ENCODE measurements at places on chromosomes 5 and 9. TPM values are rescaled to one million over a fixed set of nuclear protein-coding genes. Genes with fewer than 3 reads are reported as not detected.

GRM6 gene
- 0.23 TPM for total RNA-seq

PCDHGC3 gene
- 69.0 TPM for total RNA-seq

GABBR2 gene
- total RNA-seq, result 128 TPM

CCL28 gene
- total RNA-seq, result 0.46 TPM

TSC1 gene
- 53.3 TPM for total RNA-seq

GABRA6 gene
- total RNA-seq, result 0.23 TPM

NR2F1 gene
- total RNA-seq, result 115 TPM

Measured in diencephalon (tissue), 1 donor.